ENCODE measurements at places on chromosomes 12 and 14.

GRCh38 chr12:42119085-42119633 lies 25.5 kb downstream of the GXYLT1 start:
- DNase-seq: no peak

DNA sequence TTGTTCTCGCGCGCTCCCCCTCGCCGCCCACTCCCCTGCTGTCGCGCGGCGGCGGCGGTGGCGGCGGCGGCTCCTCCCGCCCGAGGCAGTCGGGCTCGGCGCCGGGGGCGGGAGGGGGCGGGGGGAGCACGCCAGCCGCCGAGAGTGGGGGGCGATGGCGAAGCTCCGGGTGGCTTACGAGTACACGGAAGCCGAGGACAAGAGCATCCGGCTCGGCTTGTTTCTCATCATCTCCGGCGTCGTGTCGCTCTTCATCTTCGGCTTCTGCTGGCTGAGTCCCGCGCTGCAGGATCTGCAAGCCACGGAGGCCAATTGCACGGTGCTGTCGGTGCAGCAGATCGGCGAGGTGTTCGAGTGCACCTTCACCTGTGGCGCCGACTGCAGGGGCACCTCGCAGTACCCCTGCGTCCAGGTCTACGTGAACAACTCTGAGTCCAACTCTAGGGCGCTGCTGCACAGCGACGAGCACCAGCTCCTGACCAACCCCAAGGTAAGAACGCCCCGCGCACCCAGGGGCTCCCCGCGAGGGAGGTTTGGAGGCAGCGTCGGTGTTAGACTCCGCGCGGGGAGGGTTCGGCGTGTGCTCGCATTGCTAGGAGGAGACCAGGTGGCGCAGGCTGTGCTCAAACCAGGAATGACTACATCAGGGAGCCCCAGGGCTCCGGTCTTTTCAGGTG lies 629 bp downstream of the KCNMB4 start:
- peak; percentile 61 for DNase-seq

DNA sequence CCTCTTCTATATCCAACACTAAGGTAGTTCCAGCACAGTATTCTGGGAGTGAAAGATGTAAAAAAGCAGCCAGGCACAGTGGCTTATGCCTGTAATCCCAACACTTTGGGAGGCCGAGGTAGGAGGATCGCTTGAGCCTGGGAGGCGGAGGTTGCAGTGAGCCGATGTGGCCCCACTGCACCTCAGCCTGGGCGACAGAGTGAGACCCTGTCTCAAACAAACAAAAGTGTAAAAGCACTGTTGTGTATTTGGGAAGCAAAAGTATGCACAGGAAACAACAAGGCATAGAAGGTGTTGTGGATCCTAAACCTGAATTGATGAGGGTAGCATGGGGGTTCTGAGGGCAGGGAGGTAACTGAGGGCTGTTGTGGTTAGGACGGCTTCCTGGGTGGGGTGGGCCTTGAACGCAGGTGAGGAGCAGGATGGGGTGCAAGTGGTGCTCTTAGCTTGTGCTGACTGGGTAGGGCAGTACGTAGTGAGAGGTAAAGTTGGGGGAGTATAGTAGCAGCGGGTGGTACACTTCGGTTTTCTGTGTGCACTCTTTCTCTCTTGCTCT lies 64.2 kb downstream of the RASSF3 start:
- DNase-seq: no peak

GRCh38 chr14:102249041-102249440 lies 55.9 kb downstream of the MOK start:
- DNase-seq: no peak

DNA sequence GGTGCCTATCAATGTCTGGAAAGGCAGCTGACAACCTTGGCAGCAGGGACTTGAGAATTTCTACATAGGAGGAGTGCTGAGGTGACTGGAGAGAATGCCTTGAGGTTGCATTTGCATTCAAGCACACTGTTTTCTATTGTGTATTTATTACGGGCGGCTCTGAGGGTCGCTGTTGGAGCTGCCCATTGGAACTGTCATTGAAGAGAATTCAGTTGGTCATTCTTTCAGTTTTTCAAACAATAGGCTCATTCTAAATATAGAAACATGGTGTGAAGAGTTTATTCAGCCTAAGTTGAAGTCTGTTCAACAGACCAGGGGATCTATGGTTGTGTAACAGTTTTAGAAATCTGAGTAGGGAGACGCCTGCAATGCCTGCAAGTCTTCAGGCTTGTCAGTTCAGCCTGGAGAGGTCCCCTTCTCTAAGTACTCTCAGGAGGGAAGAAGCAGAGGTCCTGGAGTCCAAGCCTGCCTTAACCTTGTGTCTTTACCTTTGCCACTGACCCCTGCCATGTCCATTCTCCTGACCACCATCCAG lies 9.8 kb upstream of the ABHD12B start:
- no peak for DNase-seq

Measured in activated naive CD4-positive, alpha-beta T cell treated with anti-CD3 and anti-CD28 coated beads, Interleukin-2, amount 50 U/mL, for 72 hours (primary cell).